ENCODE measurements at places on chromosomes 3 and 15. TPM values are rescaled to one million over a fixed set of nuclear protein-coding genes. Genes with fewer than 3 reads are reported as not detected.

GRCh38 chr3:191292243-191293015 is 36.8 kb upstream of the CCDC50 start:
- no peak for DNase-seq

DNA sequence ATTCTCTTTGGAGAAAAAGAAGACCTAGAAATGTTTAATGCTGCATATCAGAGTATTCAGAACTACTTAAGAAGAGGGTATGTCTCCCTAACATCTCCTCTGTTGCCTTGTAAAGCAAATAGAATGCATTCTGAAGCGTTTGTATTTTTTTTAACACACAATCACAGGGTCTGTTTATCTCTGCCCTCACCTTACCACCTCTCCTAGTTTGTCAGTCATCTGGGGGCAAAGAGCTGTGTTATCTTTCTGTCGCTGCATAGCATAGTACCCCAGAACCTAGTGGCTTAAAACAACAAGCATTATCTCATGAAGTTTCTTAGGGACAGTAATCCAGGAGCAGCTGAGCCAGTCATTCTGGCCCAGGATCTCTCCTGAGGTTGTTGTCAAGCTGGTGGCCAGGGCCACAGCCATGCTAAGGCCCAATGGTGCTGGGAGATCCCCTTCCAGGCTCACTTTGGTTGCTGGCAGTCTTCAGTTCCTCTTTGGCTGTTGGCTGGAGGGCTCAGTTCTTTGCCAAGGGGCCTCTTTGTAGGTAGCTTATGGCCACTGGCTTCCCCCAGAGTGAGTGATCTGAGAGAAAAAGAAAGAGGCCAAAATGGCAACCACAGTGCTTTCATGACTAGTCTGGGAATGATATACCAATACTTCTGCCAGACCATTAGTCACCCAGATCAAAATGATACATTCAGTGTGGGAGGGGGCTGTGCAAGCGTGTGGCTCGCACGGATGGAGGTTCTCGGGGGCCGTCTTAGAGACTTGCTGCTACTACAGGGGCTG is 17.8 kb downstream of the EDEM1 start:
- DNase-seq = no peak

The CHRM5 gene
- total RNA-seq = not detected

The TRAIP gene
- total RNA-seq = 3.6 TPM

Measured in esophagus squamous epithelium (tissue), 5 donors.